Stimulated activated CD4-positive, alpha-beta T cell treated with anti-CD3 and anti-CD28 coated beads, Interleukin-2, amount 100 ng/mL, for 24 hours (primary cell): ENCODE measurements at places on chromosomes 5 and 9.

DNA sequence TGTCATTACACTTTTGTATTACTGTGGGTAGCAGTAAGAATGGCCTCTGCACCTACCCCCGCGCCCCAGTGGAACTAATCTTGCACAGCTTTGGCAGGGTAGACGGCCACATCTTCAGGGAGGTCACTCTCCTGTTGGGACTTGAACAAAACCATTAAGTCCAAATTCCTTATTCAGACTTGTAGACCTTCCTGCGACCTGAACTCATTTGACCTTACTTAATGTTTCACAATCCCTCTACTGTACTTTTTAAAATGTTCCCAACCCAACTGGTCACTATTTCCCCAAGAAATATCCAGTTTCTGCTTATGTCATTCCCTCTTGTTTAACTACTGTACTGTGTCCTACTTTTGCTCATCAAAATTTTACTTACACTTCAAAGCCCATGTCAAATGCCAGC, 5.3 kb upstream of the FAM120AOS start:
- DNase-seq, result no peak

GRCh38 chr5:78610163-78610583, 38.4 kb downstream of the LHFPL2 start:
- DNase-seq, result no peak

DNA sequence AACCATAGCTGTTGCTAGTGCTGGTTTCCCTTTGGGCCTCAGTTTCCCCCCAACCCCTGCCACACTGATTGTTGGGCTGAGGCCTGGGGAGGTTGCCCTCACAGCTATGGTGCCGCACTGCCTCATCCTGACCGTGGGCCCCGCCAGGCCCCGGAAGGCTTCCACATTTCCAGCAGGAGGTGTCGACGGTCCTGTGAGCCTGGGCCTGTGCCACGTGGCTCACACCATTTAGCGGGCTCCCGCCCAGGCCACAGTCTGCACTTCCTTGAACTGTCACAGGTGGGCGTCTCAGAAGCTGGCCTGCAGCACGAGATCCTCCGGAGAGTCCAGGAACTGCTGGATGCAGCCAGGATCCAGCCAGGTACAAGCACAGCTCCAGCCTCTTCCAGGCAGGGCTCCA, 45.7 kb downstream of the LRSAM1 start:
- DNase-seq, result no peak

GRCh38 chr9:69376651-69377050, 51.6 kb downstream of the ENTREP1 start:
- DNase-seq, result no peak

GRCh38 chr5:4879693-4880303, 260.3 kb upstream of the ADAMTS16 start:
- DNase-seq, result peak; percentile 47

DNA sequence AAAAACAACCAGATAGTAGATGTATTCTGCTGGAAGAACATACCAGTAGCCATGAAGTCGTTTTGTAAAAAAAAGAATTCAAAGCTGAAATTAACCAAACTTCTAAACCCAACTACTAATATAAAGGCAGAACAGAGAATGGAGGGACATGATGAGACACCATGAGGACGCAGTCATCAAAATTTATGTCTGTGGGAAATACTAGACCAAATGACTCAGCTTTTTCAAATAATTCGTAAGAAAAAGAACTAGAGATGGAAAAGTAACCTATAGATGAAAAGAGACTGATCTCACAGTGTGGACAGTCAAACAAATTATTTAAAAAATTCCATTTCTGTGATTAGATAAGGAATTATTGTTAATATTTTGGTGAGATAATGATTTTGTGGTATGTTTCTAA, 10.3 kb downstream of the TTC23L start:
- DNase-seq, result no peak

GRCh38 chr9:110443866-110444220, 106.2 kb upstream of the TXNDC8 start:
- DNase-seq, result no peak

GRCh38 chr9:68871236-68871635, 142.7 kb downstream of the PRKACG start:
- no peak for DNase-seq

- DNase-seq, result no peak
Measured at GRCh38 chr5:128613766-128614165, 75.7 kb upstream of the FBN2 start.

GRCh38 chr5:52774005-52774410, 13.7 kb upstream of the ITGA1 start:
- no peak for DNase-seq

DNA sequence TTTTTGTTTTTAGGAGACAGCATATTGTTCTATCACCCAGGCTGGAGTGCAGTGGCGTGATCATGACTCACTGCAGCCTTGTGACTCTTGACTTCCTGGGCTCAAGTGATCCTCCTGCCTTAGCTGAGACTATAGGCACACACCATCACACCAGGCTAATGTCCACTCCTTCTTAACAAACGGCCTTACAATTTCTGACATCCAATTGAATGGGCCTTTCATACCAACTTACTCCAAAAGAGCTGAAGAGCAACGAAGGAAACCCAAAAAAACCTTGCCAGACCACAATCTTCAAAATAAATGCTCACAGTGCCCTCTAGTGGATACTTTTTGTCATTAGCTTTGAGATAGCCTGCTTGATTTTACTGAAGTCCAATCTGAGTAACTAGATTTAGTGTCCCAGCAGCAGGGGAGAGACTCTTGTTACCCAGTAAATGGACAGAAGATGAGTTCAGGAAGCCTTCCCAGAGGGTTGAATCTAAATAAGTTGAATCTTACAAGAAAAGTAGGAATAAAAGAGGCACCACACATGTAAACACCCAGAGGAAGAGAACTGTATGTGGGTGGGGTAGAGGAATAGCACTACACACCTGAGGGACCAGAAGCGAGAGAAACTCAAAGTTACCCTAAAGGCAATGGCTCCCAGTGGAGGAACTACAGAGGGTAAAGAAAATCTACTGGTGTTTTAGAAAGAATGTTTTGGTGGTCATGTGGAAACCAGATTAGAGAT, 9.3 kb downstream of the ZNF622 start:
- no peak for DNase-seq

GRCh38 chr5:7410936-7411511, 15.1 kb downstream of the ADCY2 start:
- no peak for DNase-seq

DNA sequence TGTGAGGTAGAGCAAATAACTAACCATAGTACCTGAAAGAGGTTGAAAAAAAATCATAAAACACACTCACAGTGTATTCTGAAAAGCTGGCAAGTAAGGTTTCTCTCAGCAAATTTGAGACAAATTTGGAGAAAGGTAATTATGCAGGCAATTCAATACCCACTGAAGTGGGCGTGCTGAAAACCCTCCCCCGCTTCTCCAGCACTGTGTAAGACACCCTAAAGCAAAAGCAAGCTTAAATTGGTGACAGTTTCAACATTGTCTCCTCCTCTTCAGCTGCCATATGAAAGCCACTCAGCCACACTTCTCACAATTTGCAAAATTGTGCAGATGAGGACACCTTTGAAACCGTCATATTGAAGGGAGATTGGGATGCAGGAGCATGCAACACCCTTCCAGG, 322.3 kb upstream of the CDH6 start:
- no peak for DNase-seq

DNA sequence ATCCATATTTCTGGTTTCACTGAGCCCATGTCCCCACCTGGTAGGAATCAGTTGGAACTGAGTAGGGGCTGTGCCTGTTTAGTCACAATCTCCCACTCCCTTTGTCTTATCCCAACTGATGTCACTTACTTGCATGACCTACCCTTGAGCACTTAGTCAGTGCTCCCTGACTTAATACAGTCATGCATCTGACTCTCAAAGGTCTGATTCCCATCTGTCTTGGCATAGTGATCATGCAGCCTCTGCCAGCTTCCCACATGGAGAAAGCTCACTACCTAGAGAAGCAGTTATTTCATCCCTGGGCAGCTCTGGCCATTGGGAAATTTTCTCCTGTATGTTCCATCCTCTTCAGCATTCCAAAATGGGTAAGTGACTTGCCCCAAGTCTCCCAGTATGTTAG, 24.8 kb downstream of the ABLIM3 start:
- DNase-seq, result no peak

DNA sequence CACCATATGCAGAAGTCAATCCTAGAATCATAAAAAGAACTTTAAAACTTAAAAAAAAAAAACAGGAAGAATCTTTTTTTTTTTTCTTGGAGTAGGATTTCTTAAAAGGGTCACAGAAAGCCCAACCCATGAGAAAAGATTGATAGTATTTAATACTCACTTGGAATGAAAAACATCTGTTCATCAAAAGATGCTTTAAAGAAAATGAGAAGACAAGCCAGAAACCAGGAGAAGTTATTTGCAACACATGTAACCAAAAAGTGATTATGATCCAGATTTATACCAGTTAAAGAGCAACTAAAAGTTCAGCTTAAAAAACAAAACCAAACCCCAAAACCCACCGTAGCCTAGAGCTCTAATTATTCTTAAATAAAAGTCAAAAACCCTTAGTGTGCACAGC, 69.3 kb downstream of the TLE4 start:
- no peak for DNase-seq

GRCh38 chr9:101567725-101568350, 26.9 kb downstream of the PPP3R2 start:
- DNase-seq, result no peak

- no peak for DNase-seq
Measured at GRCh38 chr9:117643288-117643654, 60.9 kb upstream of the TLR4 start.

GRCh38 chr9:137945581-137945980, 68.0 kb downstream of the CACNA1B start:
- DNase-seq, result no peak

- DNase-seq, result no peak
Measured at GRCh38 chr5:168481330-168481788, 4.9 kb upstream of the RARS1 start.

DNA sequence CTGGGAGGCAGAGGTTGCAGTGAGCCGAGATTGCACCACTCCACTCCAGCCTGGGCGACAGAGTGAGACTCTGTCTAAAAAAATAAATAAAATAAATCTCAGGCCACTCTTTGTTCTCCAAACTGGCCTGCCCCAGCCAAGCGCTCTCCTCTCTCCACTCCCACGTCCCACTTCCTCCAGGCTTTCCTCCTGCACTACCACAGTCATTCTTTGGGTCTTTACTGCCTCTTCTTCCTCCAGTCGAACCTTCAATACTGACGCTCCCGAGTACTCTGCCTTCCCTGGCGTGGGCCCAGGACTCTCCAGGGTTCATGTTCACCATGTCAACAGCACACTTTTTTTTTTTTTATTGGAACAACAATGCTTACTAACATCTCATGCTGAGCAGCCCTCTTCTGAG, 23.9 kb downstream of the RNF130 start:
- no peak for DNase-seq

GRCh38 chr9:104868687-104869404, 59.1 kb downstream of the ABCA1 start:
- DNase-seq, result no peak

DNA sequence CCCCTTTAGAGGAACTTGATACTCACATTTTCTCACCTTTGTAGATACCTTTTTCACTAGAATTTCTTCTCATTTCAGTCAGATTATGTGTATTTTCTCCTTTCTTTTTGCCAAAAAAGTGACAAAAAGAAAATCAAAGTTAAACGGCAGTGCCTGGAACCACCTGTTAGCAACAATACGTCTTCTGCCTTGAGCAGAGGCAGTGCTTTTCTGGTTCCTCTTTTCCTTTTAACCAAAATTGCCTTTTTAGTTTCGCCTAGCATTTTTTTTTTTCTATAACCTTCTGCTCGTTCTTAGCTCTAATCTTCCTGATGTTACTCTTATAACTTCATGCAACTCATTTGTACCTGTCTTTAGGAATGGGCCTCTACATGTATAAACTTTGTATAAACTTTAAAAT, 26.1 kb downstream of the SMIM32 start:
- DNase-seq, result no peak

- no peak for DNase-seq
Measured at GRCh38 chr5:4348423-4348822, 752.8 kb downstream of the IRX1 start.

GRCh38 chr5:9374025-9374424, 171.8 kb downstream of the SEMA5A start:
- no peak for DNase-seq

- DNase-seq, result no peak
Measured at GRCh38 chr9:12631866-12632265, 61.3 kb upstream of the TYRP1 start.

- DNase-seq, result no peak
Measured at GRCh38 chr9:135791431-135792267, 89.7 kb downstream of the KCNT1 start.

DNA sequence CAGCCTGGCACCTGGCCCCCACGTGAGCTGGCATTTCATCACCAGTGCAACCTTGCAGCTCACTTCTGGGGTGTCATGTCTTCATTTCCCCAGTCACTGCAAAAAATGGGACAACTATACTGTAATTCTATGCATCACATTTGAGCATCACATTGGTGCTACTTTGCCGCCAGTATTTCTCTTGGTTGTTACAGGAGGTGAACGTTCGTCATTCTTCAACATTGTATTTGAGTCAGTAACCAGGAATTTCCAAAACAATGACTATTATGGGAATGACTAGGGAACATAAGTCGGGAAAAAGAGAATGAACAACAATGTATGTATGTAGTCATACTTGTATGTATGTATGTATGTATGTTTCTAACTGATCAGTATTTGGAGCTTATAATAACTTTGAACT, 1278.0 kb downstream of the EFNA5 start:
- DNase-seq, result no peak

DNA sequence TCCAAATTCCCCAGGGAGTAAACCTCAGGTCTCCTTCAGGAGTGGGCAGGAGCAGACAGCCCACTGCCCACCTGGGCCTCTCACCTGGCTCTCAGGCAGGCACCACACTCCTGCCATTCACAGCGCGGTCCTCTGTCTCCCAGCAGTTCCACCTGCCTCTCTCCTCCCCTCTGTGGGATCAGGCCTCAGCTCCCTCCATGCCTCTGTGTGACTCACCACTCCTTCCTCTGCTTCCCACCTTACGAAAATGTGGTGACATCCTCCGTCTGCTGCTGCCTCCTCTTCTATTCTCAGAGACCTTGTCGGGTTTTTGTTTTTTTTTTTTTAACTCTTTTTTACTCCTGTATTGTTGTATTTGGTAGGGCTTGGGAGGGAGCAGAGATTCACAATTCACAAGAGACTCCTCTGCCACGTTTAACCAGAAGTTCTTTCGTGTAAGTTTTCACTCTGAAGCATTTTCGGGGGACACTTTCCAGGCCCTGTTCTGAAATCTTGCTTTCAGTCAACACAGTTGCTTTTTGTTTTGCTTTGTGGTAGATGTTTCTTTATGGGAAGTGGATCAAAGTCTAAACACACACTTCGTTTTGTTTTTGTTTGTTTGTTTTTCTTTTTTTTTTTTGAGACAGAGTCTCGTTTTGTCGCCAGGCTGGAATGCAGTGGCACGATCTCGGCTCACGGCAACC, 21.1 kb upstream of the CDKN2AIPNL start:
- no peak for DNase-seq

GRCh38 chr9:30732060-30732459, 1652.4 kb upstream of the ACO1 start:
- no peak for DNase-seq

DNA sequence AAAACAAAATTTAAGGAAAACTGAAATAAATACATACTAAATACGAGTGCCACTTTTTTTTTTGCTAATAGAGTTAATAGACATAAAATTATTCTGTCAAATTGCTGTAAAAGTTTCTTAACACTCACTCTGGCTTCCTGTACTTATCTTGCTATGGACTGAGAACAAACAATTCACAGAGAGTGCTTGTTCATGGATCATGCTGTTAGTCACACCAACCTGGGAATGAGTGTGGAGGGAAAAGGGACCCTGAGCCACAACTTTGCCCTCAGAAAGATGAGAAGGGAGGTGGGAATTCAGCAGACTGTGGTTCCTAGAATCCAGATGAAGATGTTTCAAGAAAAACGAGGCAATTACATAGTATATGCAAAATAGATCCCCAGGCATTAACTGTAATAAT, 246.9 kb downstream of the FBXL7 start:
- no peak for DNase-seq
